ENCODE measurements at places on chromosomes 16 and 17.

- no peaks in the 10 kb centered on the region for H3K36me3 ChIP-seq
- DNase-seq, result no peak
- no peaks in the 10 kb centered on the region for H3K27me3 ChIP-seq
- H3K4me3 ChIP-seq, result no peak overlapping the region
- H3K27ac ChIP-seq, result peak overlapping the region; percentile 24
Measured at GRCh38 chr17:33968350-33969044, 286.6 kb upstream of the CCL2 start.

DNA sequence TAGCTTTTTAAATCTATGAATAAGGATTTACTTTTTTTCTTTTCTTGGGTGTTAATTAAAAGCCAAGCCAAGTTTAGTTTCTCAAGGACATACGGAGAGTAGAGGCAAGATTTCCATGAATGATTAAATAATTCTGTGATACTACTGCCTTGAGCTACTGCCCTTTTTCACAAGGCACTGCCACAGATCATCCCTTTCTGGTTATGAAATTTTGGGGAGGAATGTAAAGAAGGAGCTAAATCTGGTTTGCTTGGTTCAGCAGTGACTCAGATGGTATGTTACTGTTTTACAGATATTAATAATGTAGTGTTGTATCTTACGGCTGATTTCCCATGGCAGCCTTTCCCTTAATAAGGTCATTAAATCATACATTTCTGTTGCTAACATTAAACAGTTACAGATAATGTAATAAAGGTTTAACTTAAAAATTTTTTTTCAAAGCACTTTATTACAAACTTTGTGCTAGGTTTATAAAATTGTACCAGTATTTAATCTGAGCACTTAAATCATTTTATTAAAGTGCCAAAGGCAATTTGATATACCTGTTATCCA is 2.6 kb downstream of the WSB1 start:
- DNase-seq, result no peak
- peaks cover 57% of the 10 kb centered on the region for H3K4me1 ChIP-seq
- H3K36me3 ChIP-seq, result peaks cover 7% of the 10 kb centered on the region
- H3K27ac ChIP-seq, result peak overlapping the region; percentile 98
- no peaks in the 10 kb centered on the region for H3K27me3 ChIP-seq

DNA sequence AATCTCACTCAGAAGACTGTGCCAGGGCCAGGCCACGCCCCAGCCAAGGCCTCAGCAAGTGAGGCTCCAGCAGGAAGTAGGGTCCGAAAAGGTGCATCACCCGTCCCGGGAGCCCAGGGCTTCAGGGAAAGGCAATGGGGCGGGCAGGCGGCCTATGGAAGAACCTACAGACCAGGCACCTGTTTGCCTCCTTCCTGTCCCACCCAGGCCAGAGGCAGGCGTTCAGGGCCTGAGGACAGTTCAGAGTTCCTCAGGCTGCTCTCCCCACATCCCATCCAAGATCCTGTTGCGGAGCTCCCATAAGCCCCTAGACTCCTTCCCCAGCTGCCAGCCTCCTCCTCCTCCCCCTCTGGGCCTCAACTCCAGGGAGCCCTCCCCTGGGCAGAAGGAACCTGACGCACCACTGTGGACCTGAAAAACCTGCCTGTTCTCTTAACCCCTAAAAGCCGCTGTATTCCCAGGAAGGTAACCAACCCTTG is 2.3 kb downstream of the CLUH start:
- H3K36me3 ChIP-seq, result no peaks in the 10 kb centered on the region
- H3K27me3 ChIP-seq, result no peaks in the 10 kb centered on the region
- DNase-seq, result no peak

DNA sequence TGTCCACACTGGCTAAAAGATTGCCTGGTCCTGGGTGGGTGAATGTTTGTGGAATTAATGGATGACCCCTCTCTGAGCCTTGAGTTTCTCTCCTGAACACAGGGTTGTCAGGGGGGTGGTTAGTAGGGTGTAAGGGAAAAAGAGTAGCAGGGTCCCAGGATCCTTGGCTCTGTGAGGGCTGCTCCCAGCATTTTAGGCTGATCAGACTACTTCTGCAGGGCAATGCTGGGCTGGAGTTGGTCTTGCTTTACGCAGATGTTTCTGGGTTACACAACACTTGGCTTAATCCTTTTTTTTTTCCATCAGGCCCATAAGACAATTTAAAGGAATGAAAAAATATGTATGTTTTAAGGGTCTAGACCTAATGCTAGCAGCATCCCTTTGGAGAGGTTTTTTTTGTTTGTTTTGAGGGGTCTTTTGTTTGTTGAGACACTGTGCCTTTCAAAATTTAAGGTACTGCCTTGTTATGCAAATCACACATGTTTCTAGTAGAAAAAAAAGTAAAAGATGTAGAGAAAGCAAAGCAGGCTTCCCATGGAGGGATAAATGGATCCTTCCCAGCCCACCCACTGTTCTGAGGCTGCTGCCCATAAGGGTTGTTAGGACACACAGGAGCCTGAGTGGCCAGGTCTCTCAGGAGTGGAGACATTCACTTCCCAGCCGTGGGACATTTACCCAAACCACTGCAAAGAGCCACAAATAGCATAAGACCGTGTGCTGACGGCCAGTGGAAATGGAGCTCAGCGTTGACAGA is 225.6 kb upstream of the HSBP1 start:
- H3K36me3 ChIP-seq, result no peaks in the 10 kb centered on the region
- H3K27me3 ChIP-seq, result no peaks in the 10 kb centered on the region
- H3K4me1 ChIP-seq, result no peaks in the 10 kb centered on the region
- DNase-seq, result no peak
- no peak overlapping the region for H3K4me3 ChIP-seq

Data from esophagus squamous epithelium (tissue), 5 donors.